Stimulated activated CD8-positive, alpha-beta memory T cell treated with anti-CD3 and anti-CD28 coated beads, Interleukin-7, amount 100 ng/mL, for 1 hour (primary cell): ENCODE measurements at places on chromosomes 3 and 15.

DNA sequence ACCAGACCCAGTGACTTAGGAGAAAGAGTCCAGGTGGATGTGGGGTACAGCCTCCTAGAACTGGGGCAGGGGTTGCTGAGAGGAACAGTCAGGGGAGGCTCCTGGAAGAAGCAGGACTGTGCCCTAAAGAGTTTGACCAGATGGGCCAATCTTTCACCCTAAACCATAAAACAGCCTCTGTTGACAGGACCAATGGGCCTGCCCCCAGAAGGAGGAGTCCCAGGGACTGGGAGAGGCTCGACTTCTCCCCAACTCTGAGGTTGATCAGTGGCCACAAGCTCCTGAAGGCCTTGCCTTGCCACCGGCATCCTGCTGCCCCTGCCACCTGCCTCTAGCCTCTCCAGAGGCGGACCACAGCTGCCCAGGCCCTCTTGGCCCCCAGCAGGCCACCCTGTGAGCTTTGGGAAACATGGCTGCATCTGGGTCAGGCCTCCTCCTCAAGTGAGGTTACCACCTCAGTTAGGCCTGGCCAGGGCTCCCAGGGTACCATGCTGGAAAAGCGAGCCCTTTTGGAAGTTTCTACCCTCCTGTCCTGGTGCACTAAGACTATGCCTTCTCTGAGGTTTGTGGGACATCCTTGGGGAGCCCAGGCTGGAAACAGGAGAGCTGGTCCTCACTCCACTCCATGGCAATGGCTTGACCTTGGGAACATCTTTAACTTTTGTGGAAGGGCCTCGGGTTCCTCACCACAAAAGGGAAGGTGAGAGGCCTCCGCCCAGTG, 2.8 kb downstream of the VIPR1 start:
- DNase-seq: no peak

- DNase-seq: no peak
Measured at GRCh38 chr3:8873740-8874139, 89.5 kb downstream of the RAD18 start.

DNA sequence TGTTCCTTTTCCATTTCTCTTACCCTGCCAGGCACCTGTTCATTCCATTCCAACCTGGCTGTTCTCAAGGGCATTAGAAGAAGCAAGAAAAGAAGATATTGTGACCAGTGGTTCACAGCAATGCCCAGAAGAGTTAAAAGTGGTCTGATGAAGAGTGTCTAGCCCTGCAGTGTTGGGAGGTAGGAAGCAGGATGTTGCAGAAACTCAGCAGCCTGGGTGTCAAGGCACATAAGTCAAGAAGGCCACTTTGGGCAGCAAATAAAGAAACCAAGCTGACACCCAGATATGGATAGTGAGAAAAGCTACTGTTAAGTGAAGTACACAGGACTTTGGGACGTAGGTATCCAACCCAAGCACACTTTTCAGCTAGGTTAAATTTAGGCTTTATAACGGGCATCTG, 199.9 kb upstream of the SATB1 start:
- no peak for DNase-seq

DNA sequence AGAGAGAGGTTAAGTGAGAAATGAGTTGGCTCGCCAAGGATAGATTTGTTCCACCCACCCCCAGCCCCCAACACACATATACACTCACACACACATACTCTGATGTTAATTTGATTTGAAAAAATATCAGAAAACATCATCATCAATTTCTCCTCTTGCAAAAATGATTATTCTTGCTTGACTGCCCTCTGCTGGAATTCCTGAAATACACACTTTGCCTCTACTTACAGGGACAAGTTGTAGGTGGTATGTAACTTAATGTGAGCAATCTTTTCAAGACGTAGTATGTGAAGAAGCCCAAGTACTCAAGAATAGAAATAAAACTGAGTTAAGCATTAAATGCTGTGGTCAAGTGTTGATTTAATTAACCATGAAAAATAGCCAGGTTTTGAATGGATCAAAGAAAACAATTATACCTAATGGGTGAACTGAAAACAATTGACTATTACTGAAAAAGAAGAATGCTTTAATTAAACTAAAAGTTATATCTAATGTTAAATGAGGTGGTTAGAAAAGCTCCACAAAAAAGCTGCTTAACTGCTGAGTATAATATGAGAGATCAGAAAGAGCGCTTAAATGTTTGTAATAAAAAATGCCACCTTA, 46.6 kb upstream of the MDFIC2 start:
- DNase-seq: no peak

DNA sequence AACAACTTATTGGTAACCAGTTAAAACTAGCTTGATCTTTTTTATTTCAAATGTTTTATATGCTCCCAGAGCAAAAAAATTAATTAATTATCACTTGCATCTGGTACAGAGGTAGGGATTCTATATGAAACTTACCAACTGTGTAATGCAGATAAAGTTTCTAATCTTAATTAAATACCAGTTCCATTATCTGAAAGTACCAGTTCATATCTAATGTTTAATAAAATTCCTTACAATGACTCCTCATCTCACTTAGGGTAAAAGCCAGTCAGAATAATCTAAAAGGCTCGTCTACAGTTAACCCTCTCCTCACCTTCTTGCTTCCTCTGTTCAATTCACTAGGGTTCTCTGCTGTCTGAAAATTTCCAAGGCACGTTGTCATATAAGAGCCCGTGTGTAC, 384.8 kb downstream of the RBMS3 start:
- DNase-seq: no peak

- DNase-seq: no peak
Measured at GRCh38 chr3:167777356-167777755, 41.8 kb downstream of the SERPINI1 start.

- no peak for DNase-seq
Measured at GRCh38 chr3:136332302-136332701, 82.2 kb downstream of the PCCB start.

DNA sequence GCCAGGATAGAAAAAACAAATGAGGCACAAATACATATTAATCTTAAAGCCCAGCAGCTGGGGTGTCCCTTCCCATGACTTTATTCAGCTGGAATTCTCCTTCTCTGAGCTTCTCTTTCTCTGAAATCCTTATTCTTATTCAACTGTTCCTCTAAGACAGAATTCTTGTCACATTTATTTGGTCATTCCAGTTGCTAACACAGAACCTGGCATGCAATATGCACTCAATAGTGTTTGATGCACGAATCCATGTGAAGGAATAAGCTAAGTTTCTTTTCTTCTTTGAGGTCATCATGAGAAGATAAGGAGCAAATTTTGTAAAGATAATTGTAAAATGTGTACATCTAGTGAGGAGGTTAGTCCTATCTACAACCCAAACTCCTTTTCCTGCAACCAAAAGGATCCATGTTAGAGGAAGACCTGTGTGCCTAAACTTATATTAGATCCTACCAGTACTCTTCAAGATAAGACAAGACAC, 154.2 kb upstream of the KCNMB2 start:
- no peak for DNase-seq

- DNase-seq: no peak
Measured at GRCh38 chr3:169604568-169604967, 58.9 kb downstream of the MECOM start.

DNA sequence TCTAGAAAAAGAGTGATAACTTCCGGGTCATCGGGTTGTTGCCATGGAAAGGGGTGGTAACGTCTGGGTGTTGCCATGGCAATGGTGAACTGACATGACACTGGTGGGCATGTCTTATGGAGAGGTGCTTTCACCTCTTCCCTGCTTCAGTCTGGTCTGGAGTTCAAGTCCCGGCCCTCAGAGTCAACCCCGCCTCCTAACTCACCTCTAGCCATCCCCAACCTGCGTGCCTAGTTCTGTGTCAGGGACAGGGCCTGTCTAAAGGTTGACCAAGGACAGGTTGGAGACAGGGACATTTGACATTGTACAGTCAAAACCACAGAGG, 96.0 kb downstream of the LSM3 start:
- DNase-seq: no peak

GRCh38 chr3:28745916-28746617, 397.4 kb upstream of the AZI2 start:
- no peak for DNase-seq

- no peak for DNase-seq
Measured at GRCh38 chr15:75215107-75216004, 13.7 kb downstream of the C15orf39 start.

- DNase-seq: no peak
Measured at GRCh38 chr3:46673151-46674030, 20.1 kb downstream of the ALS2CL start.

GRCh38 chr3:24365168-24365567, 129.5 kb downstream of the THRB start:
- no peak for DNase-seq

DNA sequence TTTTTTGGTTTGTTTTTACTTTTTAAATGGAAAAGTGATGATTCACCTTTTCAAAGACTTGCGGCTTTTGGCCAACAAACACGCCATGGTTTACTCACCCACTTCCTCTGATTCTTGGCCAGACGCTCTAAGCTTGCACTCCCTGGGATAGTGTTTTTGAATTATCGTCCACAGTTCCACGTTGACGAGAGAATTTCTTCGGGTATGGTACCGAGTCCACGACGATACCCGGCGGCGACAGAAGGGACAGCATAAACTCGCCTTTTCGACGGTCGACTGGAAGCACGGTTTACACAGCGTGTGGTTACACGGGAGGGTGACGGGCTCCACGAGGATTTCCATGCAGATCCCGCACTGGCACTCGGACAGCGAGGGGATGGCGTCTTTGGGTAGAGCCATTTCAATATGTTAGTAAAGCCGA, 783 bp downstream of the RNF168 start:
- peak; percentile 19 for DNase-seq

DNA sequence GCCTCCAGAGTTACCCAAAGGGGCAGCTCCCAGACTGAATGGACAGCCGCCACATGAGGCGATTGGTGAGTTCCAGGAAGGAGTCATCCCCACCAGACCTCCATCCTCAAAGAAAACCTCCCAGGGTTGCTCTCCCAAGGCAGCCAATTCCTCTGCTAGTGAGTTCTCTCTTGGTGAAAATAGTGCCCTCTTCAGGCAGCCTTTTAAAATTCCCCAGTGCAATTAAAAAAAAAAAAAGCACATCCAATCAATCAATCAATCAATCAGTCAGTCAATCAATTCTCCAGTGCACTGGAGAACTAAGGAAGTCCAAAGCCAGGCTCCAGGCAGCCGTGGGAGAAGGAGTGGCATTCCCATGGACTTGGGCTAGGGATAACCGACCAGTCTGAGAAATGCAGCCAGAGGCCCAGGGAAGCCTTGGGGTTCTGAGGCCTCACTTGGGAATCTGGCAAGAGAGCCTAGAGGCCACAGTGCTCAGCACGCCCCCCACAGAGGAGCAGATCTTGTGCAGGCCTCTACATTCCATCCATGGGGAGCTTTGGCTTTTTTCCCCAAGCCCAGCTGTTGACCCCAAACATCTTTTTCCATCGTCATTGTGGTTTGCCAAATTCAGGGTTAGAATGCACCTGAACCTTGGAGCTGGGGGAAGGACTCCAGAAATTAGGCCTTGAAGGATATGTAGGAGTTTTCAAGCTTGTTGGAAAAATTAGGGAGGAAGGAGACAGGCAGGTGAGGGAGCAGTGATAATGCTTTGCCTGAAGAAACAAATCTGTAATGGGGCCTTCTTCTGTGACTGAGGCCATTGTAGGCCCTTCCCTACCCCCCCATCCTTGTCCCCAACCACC, 4.8 kb downstream of the PAQR5 start:
- DNase-seq: no peak

GRCh38 chr15:88776646-88777045, 26.6 kb upstream of the ACAN start:
- DNase-seq: no peak

- no peak for DNase-seq
Measured at GRCh38 chr3:159804726-159805410, 183.8 kb upstream of the IL12A start.

- DNase-seq: no peak
Measured at GRCh38 chr15:83955806-83956265, 279.7 kb upstream of the GOLGA6L4 start.

DNA sequence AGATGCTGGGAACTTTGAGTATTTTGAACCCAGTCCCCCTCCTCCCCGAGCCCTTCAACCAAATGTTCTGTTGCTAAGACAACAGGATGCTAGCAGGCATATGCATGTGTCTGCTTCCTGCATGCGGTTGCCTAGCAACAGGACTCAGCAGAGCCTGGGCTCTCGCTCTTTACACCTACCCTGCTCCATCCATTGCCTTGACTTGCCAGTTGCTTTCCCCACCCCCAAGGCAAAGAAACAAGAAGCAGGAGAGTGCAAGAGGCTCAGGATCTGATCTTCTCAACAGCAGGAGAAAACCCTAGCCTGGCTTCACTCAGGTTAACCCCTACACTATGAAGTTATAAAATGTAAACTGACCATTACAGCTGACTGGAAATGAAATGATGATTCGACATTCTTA, 393.0 kb downstream of the IGSF11 start:
- DNase-seq: no peak

DNA sequence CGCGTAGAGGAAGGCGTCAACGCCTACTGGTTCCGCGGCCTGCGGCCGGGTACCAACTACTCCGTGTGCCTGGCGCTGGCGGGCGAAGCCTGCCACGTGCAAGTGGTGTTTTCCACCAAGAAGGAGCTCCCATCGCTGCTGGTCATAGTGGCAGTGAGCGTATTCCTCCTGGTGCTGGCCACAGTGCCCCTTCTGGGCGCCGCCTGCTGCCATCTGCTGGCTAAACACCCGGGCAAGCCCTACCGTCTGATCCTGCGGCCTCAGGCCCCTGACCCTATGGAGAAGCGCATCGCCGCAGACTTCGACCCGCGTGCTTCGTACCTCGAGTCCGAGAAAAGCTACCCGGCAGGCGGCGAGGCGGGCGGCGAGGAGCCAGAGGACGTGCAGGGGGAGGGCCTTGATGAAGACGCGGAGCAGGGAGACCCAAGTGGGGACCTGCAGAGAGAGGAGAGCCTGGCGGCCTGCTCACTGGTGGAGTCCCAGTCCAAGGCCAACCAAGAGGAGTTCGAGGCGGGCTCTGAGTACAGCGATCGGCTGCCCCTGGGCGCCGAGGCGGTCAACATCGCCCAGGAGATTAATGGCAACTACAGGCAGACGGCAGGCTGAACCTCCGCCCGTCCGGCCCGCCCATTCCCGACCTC, 4.1 kb downstream of the ISLR2 start:
- no peak for DNase-seq

DNA sequence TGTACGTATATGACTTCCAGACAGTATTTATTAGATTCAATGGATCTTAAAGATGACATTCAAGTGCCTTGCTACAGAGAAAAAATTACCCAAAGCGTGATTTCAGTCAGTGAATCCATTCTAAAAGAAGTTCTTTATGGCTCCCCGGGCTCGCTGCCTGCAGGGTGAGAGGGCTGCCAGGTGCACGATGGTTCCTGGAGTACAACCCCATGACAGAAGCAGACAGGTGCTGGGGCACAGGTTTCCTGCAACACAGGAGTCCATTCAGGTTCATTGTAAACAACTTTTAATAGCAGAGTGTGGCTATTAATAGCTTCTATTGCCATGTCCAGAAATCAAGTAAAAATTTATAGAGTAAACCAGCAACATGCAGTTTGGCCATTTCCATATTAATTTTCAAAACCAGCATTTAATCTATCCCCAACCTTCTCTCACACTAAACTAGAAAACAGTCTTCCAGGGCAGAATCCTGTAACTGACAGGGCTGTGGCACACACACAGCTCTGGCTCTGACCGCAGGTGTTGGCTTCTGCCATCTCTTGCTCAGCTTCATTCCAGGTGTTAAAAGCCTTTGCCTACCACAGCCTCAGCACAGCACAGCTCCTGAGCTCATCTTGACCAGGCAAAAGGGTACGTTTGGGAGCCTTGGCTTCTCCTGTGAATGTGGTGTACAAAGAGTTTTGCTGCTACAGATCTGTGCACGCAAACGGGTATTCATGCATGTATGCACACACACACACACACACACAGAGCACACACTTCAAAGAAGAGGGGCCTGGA, 185.9 kb downstream of the MEX3B start:
- DNase-seq: no peak

GRCh38 chr15:90570643-90571042, 40.9 kb downstream of the CRTC3 start:
- DNase-seq: no peak

GRCh38 chr15:89103481-89104171, 15.4 kb downstream of the ABHD2 start:
- no peak for DNase-seq
